Left renal pelvis (tissue), 4 donors: ENCODE measurements at places on chromosomes 16 and 17.

GRCh38 chr17:35723735-35724134, 7.7 kb upstream of the RASL10B start:
- DNase-seq: no peak

DNA sequence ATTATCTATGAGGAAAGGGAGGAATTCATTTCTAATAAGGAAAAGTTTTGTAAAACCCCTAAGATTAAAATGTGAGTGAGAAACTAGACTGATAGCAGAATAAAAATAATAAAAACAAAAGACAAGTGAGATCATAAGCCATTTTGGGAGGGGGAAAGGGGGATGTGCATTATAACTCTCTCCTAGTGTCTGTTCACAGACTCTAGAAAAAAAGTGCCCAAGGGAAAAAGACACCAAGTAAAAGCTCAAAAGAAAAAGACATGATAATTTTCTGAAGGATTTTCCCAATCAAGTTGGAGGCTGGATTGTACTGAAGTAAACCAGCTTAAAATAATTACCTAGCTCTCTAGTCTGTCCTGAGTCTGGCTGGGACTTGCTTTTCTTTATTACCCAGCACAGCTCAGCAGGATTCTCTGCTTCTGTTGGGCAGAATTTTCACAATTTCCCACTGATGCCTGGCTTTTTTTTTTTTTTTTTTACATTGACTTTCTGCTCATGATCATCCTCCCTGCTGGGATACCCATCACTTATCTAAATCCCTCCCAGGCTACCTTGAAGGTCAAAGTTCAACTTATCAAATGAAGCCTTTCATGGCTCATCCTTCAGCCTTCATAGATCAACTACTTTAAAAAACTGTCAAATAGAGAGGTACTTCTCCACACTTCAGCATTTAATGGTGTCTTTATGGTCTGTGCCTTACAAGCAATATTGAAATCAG, 124.2 kb upstream of the KCNJ16 start:
- no peak for DNase-seq

DNA sequence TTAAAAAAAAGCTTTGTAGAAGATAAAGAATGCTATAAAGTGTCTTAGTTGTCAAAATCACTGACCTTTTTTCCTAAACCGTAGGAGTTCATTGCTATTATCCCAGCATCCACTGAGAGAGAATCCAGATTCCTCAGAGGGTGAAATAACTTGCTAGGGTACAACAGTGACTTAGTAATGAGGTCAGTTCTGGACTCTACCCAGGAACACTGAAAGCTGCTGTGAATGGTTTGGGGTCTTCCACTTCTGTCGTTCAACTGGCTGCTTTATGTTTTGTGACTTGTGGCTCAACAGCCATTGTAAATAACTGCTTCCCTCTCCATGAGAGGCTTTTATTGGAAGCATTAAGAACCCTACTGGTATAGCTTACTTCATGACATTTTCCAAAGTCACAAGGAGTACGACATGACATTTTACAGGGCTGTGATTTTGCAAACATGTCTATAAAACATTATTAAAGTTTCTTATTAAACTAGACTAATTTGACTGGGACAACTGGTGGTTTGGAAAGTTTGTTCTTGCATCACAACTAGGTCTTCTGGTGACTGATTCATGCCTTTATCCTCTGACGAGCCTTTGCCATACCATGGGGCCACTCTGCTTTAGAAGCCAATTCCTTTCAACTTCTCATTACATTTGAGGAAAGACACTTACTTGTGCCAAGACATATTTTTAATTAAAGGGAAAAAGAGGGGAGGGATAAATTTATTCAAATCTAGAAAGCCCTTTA, 92.2 kb upstream of the CDH11 start:
- DNase-seq: no peak

DNA sequence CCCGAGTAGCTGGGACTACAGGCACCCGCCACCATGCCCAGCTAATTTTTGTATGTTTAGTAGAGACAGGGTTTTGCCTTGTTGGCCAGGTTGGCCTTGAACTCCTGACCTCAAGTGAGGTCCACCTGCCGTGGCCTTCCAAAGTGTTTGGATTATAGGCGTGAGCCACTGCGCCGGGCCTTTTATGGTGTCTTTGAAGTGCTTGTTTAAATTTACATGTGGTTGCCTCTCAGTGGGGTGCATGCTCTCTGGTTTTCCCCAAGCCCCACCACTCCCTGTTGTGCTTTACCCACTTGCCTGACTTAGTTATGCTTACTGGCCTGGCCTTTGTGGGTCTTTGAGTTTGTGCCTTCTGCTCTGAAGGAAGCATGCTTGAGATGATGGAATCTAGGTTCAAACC, 132.0 kb downstream of the PRKCB start:
- no peak for DNase-seq

GRCh38 chr16:30902029-30902972, 5.9 kb downstream of the CTF1 start:
- DNase-seq: no peak
